ENCODE measurements at places on chromosomes 12 and 14.

- peak; percentile 59 for DNase-seq
Measured at GRCh38 chr12:10293570-10294227, 14.0 kb upstream of the KLRD1 start.

- DNase-seq: no peak
Measured at GRCh38 chr12:24664161-24664880, 284.6 kb downstream of the BCAT1 start.

DNA sequence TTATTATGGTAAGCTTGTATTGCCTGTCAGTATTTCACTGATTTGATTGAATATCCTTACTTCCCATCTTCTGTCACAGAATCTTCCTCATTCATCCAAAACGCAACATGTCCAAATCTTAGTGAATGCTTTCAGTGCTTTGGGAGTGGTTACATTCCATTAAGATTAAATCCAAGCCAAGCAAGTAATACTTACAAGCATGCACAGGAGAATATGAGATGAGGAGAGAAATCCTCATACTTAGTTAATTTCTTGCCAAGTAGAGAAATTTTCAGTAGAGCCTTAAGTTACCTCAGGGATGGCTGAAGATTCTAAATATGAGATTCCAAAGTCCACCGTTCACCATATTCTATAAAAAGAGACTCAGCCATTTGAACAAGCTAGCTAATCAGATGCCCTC, 316.0 kb downstream of the RAD51B start:
- DNase-seq: no peak

DNA sequence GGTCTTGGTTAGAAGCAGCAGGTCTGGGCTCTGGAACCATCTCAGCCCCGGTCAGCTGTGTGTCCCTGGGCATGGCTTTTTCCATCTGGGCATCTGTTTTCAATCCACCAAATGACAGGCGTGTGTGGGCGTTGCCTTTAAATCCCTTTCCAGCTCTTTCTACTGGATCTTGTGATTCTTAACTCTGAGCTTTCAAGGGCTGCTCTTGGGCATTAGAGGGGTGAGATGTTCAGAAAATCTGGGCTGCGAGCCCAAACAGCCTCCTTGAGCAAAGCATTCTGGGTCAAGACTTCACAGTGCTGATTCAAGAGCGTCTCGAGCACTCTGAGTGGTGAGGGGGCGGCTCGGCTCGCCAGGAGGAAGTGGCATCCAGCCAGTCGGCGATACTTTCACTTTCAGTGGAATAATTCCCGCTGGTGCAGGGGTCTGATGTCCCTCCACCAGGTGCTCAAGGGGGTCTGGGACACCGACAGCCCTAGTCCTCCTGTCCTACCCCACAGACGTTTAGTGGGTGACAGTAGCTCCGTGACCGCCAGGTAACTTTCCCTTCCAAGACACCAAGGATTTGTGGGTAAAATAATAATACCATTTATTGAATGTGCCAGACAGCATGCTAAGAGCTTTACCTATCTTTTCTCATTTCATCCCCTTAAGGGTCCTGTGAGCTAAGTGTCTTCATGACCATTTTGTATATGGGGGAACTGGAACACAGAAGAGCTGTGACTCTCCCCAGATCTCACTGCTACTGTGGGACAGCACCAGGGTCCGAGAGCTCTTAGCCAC, 114.0 kb downstream of the PLXNC1 start:
- DNase-seq: peak; percentile 77

DNA sequence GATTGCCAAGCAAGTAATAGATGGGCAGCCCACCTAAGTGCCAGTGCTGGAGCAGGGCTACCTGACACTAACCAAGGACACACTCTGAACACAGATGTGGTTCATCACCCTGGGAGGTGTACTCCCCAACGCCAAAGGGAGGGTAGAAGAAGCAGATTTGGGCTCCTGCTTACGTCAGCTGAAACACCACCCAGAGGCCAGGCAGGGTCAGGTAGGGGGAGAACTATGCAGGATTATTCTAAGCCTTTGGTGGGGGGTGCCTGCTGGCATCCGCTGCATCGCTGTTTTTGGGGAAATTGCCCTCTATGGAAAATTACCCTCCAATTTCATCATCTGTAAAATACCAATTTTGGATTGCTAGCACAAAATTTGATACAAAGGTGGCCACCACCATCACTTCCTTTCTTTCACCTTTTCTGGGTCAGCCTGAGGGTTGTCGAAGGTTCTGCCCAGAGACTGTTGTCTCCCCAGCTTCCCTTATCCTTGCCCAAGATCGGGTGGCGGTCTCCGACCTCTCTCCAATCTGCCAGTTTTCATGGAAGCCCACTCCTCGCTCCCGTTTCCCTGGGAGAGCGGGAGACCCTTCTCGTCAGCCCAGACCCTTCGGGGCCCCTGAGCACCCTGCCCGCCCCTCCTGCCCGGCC, 535 bp downstream of the BIN2 start:
- peak; percentile 69 for DNase-seq

GRCh38 chr12:21831791-21832344, 57.4 kb upstream of the KCNJ8 start:
- no peak for DNase-seq

- no peak for DNase-seq
Measured at GRCh38 chr12:121108492-121108891, 24.2 kb upstream of the P2RX7 start.

DNA sequence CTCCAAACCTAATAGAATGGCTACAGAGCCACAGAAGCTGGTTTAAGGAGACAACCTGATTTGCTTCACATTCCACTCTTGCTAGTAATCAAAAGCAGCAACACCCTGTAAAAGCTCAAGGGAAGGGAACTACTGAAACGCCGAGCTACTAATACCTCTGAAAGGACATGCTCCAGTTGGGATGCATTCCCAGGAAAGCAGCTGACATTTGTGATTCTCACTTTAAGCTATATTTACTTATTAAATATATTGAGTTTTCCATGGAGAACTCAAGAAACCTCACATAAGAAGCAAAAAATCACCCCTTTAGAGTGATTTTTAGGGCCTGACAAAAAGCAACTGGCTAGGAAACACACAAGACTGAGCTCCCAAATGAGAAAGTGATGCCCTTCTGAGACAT, 1073.0 kb upstream of the FLRT2 start:
- DNase-seq: no peak

DNA sequence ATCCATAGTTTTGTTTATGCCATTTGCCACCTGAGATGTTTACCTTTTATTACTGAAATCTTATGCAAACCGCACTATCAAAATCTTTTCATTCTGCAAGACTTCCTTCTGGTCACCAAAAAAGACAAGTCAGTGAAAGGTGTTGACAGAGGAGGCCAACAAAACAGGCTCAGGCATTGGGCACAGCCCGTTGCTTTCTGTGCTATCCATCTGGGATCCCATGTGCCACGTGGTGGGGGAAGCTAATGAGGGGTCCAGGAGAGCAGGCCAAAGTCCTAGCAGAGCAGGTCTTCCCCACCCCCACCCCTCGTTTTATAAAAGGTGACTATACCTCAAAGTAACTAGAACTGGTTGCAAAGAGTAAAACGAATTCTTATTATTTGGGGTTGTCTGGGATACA, 1.2 kb downstream of the ALDH1L2 start:
- no peak for DNase-seq

DNA sequence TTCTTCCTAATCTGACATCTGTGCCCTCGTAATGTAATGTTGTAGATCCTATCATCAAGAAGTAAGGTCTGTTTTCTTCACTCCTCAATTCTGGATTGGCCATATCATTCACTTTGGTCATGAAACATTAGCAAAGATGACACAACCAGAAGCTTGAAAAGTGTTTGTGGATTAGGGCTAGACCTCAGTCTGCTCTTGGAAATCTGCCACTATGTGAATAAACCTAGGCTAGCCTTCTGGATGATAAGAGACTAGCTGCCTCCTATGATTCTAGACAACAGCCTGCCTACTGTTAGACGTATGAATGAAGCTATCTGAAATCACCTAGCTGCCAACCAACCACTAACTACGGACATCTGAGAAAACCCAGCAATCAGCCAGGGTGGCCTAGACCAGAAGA, 38.7 kb upstream of the LYZ start:
- no peak for DNase-seq

DNA sequence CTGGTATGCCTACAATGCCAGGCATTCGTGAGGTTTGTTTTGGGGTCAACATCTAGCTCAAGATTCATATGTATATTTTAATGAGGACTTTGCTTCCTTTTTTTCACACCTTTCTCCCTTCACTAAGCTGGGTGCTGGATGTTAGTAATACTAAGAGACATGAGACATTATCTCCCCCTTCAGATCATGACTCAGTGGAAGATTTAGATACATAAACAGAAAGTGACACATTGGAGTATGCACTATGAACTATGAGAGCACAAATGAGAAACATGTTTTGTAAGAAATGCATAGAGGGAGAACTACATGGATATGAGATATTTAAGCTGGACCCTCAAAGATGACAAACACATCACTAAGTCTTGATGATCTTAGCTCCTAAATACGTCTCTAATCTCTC, 286.3 kb downstream of the RPAP3 start:
- DNase-seq: no peak

DNA sequence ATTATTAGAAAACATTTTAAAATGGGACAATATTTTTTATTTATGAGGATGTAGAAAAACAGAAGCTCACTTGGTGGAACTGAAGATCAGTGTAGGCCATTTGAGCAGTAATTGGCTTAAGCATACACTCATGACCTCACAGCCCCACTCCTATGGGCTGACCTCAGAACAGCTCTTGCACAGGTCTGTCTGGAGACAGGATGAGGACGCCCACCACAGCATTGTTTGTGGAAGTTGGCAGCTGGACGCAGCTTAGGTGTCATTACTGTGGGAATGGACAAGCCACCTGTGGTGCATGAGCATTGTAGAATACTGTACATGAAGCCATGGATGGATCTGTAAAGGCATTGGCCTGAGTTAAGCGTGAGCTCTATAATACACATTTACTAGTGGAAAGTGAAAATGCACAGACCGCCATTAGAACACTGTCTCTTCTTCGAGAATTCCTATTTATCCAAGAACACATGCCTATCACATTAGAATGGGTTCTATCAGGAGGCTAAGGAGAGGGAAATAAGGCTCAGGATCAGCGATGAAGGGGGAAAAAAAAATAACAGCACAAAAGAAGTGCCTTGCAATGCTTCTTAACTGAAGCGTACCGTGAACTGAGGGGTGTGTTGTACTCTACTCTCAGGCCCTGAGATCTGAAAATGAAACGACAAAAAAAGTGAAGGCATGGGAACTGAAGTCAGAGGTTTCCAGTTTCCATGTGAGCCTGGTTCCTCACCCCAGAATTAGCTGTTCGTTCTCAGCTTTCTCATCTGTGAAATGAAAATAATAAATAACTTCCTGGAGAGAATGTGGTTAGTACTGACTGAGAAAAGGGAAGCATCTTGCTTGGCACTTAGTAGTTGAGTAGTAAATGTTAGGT, 33.6 kb downstream of the KCNA1 start:
- DNase-seq: no peak

- no peak for DNase-seq
Measured at GRCh38 chr12:123083661-123084571, 67.0 kb downstream of the PITPNM2 start.

GRCh38 chr12:56520048-56520447, 1.6 kb upstream of the RBMS2 start:
- DNase-seq: no peak

DNA sequence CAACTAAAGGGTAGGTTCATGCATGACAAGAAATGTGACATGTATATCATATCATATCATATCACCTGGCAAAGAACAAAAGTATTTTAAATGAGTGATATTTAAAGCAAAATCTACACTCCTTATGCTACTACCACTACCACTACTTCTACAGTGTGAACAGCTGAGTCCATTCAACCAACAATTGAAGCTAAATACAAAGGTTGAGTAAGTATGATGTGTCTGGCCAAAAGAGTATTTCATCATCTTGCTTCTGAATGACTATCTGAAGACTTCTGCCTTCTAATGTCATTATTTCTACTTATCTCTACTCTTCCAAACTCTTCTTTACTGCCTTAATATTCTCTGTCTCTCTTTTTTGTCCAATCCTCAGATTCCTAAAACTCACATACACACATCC, 292.6 kb upstream of the CAND1 start:
- DNase-seq: no peak

GRCh38 chr12:132131229-132131628, 12.9 kb downstream of the DDX51 start:
- DNase-seq: no peak

DNA sequence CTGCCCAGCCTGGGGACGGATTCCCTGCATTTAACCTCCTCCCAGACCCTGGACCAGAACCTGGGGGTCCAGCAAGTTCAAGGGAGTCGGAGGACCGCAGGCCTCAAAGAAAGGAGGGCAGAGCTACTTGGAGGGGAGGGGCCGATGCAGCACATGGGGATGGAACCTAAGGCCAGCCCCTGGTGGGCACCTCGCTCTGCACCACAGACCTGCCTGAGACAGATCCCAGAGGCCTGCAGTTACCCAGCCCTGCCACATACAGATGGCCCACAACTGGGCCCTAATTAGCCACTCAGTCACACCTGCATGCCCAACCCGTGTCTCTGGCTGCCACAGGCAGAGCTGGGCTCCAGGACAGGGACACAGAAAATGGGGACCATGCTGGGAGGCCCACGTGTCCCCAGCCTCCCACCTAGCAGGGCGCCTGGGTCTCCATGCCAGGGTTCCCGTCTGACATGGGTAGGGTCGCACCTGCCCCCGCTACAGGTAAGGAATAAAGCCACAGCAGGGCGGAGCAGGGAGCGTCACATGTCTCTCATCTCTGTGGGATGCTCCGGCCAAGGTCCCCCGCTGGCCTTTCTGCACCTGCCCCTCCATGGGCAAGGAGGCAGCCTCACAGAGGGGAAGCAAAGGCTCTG, 16.7 kb downstream of the AKT1 start:
- no peak for DNase-seq

DNA sequence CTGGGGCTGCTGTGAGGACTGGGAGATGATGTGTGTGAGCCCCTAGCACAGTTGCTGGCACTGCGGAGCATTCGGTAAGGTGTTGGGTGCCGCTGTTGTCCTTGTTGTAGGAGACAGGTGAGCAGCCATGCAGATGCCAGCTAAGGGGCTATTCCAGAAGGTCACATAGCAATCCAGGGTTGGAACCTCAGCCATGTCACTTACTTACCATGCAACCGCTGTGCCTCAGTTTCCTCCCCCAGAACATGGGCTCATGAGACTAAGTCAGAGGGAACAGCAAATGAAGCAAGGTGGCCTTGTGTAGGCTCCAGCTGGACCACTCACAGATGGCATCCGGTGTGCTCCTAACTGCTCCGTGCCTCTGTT, 13.2 kb downstream of the DTX1 start:
- DNase-seq: no peak

DNA sequence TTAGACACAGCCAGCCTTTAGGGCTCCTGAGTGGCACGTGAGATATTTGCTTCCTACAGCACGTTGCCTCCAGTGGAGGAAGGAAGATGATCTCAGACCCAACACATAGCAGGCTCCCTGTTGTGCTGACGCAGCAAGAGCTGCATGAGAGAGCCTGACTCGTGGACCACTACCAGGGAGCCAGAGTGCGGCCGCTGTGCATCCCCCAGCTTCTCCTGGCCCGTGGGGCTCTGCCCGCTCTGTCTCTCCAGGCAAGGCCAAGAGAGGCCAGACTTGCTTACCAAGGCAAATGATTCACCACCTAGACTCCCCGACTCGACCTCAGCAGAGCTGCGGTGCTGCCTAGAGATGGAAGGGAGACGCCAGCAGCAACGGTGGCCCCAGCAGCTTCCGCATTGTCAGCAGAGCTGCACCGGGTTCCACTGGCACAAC, 37.5 kb downstream of the MAP3K9 start:
- DNase-seq: no peak

Measured in CD4-positive, alpha-beta T cell treated with Interleukin-15 for 4 hours (primary cell).